ENCODE measurements at places on chromosomes 6 and 20.

DNA sequence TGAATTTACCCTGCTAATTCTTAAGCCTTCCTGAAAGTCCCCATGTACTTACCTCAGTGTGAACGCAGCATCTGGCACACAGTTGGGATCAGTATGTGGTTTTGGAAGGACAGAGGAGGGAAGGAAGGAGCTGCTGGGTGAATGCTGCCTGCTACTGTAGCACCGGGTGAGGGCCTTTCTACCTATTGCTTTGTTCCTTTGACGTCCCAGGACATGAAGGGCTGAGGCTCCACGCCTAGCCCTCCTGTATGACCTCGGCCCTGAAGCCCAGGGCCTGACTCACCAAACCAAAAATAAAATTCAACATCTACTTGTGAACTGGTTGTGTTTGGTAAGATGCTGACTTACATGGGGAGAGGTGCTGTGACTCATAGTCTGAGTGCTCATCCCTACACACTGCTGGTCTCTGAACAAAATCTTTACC, 51.1 kb downstream of the ARID1B start:
- DNase-seq, result peak; percentile 24

GRCh38 chr20:20733943-20734342, 21.5 kb upstream of the RALGAPA2 start:
- no peak for DNase-seq

DNA sequence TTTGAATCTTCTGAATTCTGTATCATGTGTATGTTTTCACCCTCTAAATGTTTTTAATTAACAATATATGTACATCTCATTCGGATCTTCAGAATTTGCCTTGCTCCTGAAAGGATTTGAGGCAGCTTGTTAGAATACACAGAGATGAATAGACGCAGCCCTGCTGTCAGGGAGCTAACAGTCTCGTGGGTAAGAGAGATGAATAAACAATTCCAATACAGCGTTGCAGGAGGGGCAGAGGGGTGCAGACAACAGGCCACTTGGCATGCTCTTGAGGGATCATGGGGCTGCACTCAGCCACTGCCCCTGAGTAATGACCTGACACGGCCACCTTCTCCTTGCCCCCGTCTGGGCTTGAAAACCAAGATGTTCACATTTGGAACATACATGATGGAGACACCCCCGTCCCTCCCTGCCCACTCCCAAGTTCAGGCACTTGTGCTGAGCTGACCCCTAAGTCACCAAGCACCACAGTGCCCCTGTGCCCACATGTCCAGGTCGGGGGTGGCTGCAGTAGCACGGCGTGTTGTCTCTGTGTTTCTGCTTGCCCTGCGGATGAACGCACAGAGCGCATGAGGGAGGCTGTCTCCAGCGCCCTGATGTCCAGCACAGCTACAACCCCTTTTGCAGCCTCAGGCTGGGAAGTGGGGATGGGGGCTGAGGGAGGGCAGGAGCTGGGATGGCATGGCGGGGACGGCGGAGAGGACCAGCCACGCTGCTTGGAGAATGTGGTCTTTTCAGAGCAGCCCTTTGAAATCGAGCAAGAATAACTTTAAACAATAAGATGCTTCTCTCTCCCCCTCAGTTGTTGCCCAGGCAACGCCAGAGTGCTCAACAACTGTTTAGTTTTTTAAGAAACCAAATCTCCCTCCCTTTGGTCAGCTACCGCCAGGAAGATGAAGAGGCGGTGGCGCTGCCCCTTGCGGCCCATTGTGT, 33.0 kb upstream of the CDH22 start:
- no peak for DNase-seq

- DNase-seq, result no peak
These were observed 439.4 kb upstream of the ARID1B start for GRCh38 chr6:156337801-156338200.

- no peak for DNase-seq
These were observed 4.8 kb upstream of the NHSL1 start for GRCh38 chr6:138503881-138504680.

DNA sequence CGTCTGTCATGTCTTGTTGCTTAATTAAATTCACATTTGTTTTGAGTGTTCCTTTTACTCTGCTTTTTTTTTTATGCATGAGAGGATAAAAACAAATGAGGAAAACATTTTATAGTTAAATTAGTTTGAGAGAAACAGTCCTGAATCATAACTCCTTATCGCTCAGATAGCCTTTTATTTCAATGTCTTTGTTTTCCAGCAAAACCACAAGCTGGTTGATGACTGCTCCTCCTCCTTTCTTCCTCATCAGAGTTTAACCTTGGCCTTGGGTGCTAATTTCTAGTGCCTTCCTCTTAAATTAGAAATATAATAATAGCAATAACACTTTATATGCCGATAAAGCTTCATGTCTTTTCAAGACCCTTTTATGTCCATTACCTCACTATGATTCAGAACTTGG, 3.1 kb downstream of the NOX3 start:
- DNase-seq, result no peak

DNA sequence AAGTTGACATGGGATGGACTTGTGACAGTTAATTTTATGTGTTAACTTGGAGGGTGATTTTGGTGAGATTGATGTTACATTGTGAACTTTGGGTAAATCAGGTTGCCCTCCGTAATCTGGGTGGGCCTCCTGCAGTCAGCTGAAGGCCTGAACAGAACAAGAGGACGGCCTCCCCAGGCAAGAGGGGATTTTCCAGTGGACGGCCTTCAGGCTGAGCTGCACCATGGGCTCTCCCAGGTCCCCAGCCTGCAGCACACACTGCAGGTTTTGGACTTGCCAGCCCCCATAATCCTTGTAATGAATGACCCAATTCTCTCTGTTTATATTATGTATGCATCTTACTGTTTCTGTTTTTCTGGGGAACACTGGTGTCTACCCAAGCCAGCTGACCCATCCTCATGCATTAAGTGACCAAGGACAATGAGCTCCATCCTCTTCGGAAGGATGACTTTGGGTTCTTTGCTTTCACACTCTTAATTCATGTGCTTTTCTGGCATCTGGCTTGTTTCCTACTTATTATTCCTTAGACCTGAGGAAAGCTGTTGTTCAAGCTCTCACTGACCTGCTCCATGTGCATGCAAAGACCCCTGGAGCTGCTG, 64.2 kb downstream of the DACT2 start:
- no peak for DNase-seq

DNA sequence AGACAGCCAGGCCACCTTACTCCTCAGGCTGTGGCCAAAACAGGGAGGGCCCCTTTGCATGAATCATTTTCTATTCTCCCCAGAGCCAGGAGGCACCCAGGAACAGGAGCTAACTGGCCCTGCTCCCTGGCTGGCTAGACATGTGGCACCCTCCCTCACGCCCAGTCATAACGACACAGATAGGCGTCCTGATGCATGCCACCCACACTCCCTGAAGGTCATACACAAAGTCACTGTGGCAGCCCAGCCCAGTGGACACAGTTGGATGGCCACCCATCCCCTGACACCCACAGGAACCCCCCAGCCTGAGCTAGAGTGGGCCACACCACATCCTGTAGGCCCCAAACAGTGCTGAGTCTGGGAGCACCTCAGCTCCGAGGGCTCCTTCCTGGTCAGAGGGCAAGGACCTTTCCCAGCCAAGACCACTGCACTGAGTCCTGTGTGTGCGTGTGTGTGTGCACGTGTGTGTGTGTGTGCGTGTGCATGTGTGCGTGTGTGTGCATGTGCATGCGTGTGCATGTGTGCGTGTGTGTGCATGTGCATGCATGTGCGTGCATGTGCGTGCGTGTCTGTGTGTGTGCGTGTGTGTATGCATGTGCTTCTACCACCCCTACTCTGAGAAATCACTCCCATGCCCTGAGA, 21.6 kb downstream of the TFEB start:
- peak; percentile 44 for DNase-seq

DNA sequence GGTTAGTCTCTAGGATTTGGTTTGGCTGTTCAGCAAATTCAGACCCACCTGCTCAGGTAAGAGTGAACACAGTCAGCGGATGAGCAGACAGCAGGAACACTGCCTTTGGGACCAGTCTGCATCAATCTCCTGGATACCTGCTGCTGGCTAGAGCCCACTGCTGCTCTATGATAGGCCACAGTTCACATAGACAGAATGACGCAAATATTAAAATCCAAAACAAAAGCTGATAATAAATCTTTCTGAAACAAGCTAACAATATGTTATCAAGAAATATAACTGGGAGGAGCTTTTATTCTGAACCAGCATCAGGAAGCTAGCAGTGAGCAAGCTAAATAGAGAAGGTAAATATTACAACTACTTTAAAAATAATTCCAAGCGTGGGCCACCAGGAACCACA, at the start of gene TAAR1:
Gene TAAR1 (minus strand): TSS at position 101 of the 400 bp plus-strand sequence. CDS start 13,179 bp downstream, outside the sequence.
- DNase-seq, result no peak

DNA sequence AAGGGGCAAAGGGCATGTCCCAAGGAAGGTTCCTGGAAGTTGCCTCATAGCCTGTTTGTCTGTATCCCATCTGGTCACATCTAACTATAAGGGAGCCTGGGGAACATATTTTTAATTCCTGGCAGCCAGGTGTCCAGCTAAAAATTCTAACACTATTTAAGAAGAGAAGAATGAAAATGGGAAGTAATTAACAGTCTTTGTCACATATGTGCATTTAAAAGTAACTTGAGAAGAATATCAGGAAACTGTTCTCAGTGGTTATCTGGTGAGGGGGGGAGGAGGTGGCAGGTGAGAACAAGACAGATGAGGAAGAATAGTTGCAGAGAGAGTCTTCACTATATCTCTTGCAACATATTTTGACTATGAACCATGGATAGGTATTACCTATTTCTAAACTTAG, 75.5 kb upstream of the ELOVL5 start:
- no peak for DNase-seq

GRCh38 chr6:110541701-110542309, 65.4 kb upstream of the SLC22A16 start:
- no peak for DNase-seq

- no peak for DNase-seq
These were observed 289.6 kb downstream of the PREX1 start for GRCh38 chr20:48538058-48538825.

DNA sequence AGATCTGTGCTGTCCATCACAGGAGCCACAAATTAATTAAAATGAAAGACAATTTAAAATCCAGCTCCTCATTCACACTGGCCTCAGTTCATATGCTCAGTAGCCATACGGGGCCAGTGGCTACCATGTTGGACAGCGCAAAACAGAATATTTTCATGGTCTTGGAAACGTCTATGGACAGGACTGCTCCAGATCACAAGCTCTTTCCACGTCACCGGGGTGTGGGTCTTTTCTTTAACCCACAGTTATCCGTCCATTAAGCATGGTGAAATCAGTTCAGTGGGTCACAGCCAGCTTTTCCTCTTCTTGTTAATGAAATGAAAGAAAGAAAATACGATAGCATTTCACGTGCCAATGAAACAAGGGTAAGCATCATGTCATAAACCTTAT, 24.1 kb downstream of the GFOD1 start:
- DNase-seq, result no peak

GRCh38 chr6:20008131-20008530, 171.0 kb downstream of the ID4 start:
- DNase-seq, result no peak

DNA sequence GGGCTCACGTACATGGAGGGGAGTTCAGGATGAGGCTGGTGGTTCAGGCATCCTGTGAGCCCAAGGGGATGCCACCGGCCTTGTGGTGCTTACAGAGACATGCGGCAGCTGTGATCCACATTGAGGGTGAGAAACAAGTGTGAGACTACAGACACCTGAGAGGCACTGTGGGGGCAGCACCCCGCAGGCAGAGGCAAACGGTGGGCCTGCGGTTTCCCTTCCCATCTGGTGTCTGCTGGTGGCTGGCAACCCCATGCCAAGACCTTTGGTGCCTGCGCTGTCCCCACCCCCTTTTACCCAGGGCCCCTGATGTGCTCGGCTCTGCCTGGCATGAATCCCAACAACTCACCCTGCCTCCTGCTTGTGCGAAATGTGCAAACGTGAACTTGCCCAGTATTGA, 42.0 kb downstream of the ERMARD start:
- no peak for DNase-seq

- no peak for DNase-seq
These were observed 16.7 kb downstream of the MAP3K5 start for GRCh38 chr6:136775548-136775947.

GRCh38 chr20:61769286-61769832, 296.3 kb downstream of the TAF4 start:
- no peak for DNase-seq

- DNase-seq, result no peak
These were observed 50.7 kb downstream of the EZR start for GRCh38 chr6:158768436-158768835.
